ENCODE measurements at places on chromosomes 6 and 20. TPM values are rescaled to one million over a fixed set of nuclear protein-coding genes. Genes with fewer than 3 reads are reported as not detected.

The ECT2L gene
- total RNA-seq, result not detected

The PGC gene
- total RNA-seq, result not detected

The RNF182 gene
- total RNA-seq, result 15.3 TPM

The SLC22A7 gene
- not detected for total RNA-seq

DNA sequence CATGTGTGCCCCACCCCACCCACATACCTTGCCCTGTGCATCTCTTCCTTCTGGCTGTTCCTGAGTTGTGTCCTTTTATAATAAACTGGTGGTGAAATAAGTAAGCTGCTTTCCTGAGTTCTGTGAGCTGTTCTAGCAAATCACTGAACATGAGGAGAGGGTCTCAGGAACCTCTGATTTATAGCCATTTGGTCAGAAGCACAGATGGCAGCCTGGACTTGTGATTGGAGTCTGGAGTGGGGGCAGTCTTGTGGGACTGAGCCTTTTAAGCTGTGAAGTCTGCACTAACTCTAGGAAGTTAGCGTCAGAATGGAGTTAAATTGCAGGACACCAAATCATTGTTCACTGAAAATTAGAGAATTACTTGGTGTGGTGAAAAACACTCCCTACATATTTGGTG, 245.4 kb downstream of the LRFN2 start:
- no peak for DNase-seq

GRCh38 chr6:121067381-121067780, 266.9 kb downstream of the TBC1D32 start:
- no peak for DNase-seq

DNA sequence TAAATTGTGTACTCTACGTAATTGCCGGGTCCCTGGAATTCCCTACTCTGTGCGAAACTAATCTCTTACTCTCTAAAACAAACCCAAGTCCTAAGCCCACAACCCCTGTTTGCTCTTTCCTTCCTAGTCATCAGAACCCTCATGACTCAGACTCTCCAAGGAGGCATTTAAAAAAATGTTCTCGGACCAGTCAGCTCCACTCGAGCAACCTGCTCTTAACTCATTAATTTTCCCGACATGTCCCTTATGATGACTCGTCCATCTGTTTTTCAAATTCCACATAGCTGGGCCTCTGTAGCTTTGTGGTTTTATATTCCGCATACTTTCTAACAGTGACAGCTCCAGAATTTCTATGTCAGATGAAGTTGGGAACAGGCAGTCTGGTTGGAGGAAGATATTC, 2.6 kb upstream of the MUC22 start:
- no peak for DNase-seq

- DNase-seq, result no peak
Observed at GRCh38 chr6:71481011-71481410, 192.4 kb downstream of the OGFRL1 start.
